Glomerular endothelial cell (primary cell): ENCODE measurements at places on chromosomes 3 and 15. TPM values are rescaled to one million over a fixed set of nuclear protein-coding genes. Genes with fewer than 3 reads are reported as not detected.

GRCh38 chr15:70524470-70524869 is 238.9 kb downstream of the UACA start:
- DNase-seq: no peak

GRCh38 chr15:93703092-93703739 is 528.1 kb upstream of the MCTP2 start:
- no peak for DNase-seq

GRCh38 chr3:111803123-111803593 is 55.9 kb upstream of the PHLDB2 start:
- DNase-seq: no peak

GRCh38 chr15:61974118-61974517 is 86.1 kb downstream of the VPS13C start:
- DNase-seq: no peak

DNA sequence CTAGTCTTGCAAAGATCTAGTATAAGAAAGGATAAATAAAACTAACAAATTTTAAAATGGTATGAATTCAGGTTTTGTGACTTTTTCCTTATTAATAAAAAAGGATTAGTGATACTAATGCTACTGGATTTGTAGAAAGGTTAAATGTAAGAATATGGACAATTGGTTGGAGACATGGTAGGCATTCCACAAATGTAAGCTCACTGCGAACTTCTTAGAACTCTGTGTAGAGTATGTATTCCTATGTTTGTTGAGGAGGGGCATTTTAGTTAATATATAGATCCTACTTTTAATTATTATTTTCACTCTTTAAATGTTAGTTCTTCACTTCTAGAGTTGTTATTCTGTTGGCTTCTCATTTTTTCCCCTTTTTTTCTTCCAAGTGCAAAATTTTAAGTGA is 414.3 kb downstream of the RBMS3 start:
- no peak for DNase-seq

- DNase-seq: no peak
These were observed 20.6 kb downstream of the TMEM108 start for GRCh38 chr3:133058831-133059230.

- DNase-seq: no peak
These were observed 116.7 kb downstream of the FNDC3B start for GRCh38 chr3:172155897-172156585.

DNA sequence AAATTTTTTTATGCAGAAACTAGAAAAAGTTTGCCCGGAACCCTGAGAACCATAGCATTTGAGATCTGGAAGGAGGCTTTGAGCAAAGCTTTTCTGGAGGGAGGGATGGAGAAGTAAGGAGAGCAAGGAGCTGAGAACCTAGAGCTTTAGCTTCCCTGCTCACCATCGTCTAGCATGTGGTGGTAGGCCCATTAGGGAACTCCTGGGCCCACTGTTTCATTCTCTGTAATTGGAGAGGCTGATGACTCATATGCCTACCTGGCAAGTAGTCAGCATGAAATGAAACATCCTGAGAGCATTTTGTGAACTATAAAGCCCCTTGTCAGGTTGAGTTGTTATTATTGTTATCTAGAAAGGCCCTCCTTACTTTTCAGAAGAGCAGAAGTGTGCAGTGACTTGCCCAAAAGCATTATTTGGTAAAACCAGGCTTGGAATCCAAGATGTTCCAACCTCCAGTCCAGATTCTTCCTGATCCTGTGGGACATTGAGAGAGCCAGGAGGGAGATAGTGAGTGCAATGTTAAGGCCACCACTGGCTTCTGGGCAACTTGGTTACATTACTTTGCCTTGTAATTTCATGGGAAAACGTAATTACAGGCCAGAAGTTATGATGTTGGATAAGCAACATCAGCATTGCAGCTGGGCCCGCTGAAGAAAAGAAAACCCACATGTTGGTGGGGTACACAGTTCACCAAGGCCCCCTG is 104.5 kb upstream of the BFSP2 start:
- no peak for DNase-seq

- DNase-seq: no peak
These were observed 6.1 kb upstream of the EIF2B5 start for GRCh38 chr3:184129012-184129411.

GRCh38 chr3:53102601-53103147 is 27.6 kb downstream of the RFT1 start:
- DNase-seq: no peak

- DNase-seq: no peak
These were observed 32.5 kb downstream of the TPRG1 start for GRCh38 chr3:189204167-189204866.

DNA sequence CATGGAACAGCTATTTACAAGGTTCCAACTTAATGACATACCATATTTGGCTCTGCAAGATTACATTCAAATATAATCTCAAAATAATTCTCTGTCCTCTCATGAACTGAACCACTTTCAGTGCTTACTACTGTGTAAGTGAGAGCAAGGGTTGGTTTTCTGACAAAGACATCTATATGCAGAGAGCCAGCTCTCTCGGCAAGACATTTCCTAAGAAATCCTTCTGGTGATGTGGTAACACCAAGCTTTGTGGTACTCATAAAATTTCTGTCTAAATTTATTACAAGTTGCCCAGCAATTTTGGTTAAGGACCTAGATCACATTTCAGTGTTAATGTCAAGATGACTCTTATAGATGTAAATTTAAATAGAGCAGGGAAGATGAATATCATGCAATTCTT is 184.9 kb downstream of the GAP43 start:
- no peak for DNase-seq

DNA sequence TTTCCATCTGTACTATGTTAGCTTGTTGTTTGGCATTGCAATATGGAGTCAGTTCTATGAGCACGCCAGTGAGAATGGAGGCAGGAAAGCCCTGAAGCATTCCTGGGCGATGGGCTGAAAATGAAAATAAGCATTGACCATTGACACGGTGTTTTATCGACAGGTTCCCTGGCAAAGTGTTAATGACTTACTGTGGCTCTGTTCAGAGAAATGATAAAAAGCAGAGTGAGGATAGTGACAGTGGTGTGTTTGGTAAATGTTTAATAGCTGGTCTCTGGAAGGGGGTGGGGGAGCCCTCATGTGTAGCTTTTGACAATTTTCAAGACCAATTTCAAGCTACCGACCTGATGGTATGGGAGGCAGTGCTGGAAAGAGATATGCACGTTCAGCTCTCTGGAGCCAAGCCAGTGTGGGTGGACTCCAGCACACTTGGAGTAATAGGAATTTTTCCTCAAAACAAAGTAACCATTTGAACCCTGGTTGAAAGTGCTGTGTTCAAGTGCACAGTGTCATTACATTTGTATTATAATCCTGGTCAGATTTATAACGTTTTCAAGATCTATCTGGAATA is 341.7 kb upstream of the ROBO2 start:
- no peak for DNase-seq

GRCh38 chr15:86300390-86301125 is 220.9 kb downstream of the AGBL1 start:
- no peak for DNase-seq

DNA sequence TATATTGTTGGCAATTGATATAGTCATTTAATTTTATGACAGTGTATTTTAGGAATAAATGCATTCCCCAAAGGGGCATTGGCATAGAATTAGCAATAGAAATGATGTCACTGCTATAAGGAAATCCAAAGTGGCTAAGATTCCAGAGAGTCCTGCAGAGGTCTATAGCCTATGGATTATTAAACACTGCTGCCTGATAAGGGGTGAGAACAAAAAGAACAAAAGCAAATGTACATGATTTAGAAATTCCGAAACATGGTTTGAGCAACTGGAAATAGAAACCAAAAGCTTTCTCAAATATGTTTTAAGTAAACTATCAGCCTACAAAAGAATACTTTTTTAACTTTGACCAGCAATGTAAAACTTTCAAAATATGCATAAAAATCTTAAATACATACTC is 280.1 kb upstream of the RASGRP1 start:
- DNase-seq: no peak

- no peak for DNase-seq
These were observed 21.0 kb upstream of the PSTPIP1 start for GRCh38 chr15:76973906-76974305.

DNA sequence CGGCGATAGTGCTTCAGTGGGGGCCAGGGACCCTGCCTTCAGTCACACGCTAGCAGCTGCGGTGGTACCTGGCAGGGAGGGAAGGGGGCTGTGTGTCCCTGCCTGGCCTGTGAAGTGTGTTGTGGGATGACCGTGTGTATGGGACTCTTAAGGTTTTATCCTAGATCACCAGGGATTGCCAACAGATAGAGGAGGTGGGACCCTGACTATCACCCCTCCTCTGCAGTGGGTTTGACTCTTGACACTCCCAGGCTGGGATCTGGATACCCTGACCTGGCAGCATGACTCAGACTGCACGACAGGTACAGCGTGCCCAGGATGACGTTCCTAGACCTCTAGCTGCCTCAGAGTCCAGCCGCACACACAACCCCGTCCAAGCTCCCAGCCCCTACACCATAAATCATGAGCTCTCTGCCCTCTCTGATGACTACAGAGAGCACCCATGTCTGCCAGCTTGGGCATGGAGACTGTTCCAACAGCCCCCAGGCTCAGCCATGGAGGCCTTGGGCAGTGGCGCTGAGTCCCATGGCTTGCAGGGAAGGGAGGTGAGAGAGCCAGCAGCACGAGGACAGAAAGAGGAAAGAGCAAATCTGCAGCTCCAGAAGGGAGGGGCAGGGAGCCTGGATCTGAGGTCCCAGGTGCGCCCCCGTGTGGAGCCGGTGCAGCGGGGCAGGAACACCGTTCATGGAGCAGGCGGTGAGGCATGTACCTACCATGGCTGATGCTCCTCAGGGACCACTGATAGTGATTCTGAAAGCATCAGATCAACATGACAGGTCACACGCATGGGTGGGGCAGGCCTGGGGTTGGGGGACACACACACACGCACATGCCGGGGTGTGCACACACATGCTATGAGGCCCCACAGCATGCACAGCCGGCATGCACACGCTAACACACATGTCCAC is 71.0 kb downstream of the ADAMTS7 start:
- DNase-seq: no peak

GRCh38 chr15:101852356-101852755 is 40.4 kb downstream of the OR4F15 start:
- DNase-seq: no peak

DNA sequence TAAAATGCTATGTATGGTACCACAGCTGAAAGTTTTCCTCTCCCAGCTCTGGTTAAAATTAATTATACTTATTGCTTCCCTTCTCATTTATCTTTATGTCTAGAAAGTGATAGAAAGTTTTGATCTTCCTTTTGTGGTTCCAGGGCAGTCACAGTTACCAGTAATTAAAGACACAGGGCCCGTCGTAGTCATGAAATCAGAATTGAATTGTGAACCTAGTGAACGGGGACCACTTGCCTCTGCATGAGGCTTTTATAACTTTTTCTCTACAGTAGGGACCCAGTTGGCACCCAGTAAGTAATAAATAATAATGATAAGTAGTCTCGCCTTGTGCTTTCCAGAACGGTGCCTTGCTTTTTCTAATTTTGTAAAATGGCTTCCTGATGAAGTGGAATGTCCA is 231.7 kb upstream of the SATB1 start:
- no peak for DNase-seq

DNA sequence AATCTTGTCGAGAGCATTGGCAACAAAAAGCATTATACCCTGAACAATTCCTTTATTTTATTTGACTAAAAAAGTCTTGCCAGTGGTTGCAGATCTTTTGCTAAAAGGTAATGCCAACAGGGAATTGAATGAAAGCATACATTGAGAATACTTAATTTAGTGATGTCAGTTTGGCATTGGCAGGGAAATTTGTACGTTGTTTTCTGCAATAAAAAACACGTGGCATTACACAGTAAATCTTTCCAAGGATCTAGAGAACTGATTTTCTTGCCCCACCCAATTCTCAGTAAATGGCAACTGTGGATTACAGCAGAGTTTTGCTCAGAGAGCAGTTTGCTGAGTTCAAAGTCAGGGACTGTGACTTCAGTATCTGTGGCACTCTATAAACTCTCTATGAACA is 38.3 kb upstream of the IGSF10 start:
- DNase-seq: no peak

DNA sequence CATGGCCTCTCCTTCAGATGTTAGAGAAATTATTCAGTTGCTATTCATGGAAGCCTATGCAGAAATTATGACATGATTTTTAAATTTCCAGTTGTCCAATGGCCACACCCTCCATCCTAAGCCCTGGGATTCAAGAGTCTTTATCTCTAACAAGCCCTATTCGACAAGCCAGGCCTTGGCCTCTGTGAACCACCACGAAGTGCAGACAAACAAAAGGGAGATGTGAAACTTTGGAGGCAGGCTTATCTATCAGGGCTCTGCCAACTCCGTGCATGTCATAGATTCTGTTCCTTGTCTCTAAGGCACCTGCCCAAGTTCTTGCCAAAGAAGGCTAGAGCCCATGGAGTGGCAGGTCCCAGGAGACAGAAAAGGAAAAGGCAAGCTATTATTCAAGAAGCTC is 212.4 kb upstream of the ADAMTS9 start:
- no peak for DNase-seq

GRCh38 chr15:45521596-45522327 is 793 bp downstream of the SLC30A4 start:
- no peak for DNase-seq

DNA sequence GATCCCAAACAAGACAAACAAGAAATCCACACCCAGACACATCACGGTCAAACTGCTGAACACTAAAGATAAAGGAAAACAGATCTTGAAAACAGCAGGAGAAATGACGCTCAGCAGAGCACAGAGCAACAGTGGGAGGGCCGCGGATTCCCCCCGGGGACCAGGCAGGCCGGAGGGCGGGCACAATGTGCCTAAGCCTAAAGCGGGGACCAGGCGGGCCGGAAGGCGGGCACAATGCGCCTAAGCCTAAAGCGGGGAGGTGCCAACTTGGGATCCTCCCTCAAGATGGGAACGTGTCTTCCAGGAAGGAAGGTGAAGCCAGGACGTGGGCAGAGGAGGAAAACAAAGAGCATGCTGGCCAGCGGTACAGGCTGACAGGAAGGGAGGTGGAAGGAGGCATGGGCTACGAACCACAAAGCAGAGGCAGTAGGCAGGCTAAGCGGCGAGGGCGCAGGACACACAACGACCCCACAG is 31.1 kb downstream of the CYFIP1 start:
- no peak for DNase-seq

DNA sequence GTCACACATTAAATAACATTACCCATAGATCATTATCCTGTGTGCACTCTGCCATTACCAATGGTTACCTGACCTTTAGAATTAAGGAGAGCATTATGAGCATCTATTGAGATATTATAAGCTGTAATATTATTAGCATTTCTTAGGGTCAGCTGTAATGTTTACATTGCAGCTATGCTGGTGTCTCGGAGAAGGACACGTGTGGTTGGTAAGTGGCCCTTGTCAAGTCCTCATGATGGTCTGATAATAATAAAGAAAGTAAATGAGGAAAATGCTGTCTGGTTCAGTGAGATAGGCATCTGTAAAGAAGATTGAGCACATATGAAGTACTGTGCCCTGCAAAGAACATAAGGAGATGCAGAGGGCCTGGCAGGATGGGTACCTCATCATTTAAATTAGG is 71.7 kb upstream of the ARL6 start:
- no peak for DNase-seq

GRCh38 chr15:90582553-90582952 is 52.8 kb downstream of the CRTC3 start:
- DNase-seq: no peak

- DNase-seq: no peak
These were observed 404.6 kb upstream of the MCTP2 start for GRCh38 chr15:93826790-93827189.

- no peak for DNase-seq
These were observed 24.0 kb upstream of the SPTBN5 start for GRCh38 chr15:41917767-41918430.

OCA2 gene
- not detected in 2 replicates for total RNA-seq

FOXL2 gene
- 0.06 and 0.58 TPM in 2 replicates for total RNA-seq

ASB14 gene
- total RNA-seq: not detected in 2 replicates

MAGI1 gene
- 22.1 and 44.9 TPM in 2 replicates for total RNA-seq

MCTP2 gene
- 0.29 and 1.2 TPM in 2 replicates for total RNA-seq

PLA2G4D gene
- total RNA-seq: not detected in 2 replicates

HIGD2B gene
- not detected in 2 replicates for total RNA-seq

VIPR1 gene
- 1.4 and 6.9 TPM in 2 replicates for total RNA-seq
